T1000 (cell line): ENCODE measurements at places on chromosomes 11 and 22.

DNA sequence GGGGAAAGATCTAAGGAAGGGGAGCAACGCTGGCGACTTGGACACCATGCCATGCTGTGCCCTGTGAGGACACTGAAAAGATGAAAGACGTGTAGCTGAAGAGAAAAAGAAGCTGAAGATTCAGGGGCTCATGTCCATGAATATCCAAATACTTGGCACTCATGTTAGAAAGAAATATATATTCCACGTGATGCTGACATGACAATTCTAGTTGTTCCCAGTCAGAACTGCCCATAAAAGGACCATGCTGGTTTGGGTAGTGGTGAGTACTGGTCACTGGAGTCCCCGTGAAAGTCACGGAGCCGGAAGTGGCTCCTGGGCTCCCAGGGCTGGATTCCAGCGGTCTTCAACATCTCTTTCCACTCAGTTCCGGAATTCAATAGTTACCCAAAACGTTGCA is 9.9 kb downstream of the MS4A15 start:
- no peak for DNase-seq

- DNase-seq: no peak
Observed at GRCh38 chr22:37529652-37530345, 10.6 kb upstream of the CARD10 start.

DNA sequence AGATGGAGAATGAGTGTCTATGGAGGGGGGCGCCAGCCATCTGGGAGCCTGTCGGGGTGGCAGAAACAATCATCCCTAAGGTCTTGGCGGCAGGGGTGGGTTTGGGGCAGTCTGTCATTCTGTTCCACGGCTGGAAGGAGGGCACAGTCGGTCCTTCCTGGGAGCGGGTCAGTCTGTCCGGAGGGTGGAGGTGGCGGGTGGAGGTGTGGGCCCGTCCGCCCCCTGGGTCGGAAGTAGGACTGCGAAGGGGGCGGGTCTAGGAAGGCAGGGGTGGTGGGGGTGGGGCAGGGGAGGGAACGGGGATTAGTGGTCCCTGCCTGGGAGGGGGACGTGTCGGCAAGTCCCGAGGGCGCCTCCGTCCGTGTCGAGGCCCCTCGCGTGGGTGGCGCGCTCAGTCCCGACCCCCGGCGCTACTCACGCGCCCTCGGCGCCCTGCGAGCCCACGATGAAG is 461 bp downstream of the TBC1D10A start:
- DNase-seq: no peak

DNA sequence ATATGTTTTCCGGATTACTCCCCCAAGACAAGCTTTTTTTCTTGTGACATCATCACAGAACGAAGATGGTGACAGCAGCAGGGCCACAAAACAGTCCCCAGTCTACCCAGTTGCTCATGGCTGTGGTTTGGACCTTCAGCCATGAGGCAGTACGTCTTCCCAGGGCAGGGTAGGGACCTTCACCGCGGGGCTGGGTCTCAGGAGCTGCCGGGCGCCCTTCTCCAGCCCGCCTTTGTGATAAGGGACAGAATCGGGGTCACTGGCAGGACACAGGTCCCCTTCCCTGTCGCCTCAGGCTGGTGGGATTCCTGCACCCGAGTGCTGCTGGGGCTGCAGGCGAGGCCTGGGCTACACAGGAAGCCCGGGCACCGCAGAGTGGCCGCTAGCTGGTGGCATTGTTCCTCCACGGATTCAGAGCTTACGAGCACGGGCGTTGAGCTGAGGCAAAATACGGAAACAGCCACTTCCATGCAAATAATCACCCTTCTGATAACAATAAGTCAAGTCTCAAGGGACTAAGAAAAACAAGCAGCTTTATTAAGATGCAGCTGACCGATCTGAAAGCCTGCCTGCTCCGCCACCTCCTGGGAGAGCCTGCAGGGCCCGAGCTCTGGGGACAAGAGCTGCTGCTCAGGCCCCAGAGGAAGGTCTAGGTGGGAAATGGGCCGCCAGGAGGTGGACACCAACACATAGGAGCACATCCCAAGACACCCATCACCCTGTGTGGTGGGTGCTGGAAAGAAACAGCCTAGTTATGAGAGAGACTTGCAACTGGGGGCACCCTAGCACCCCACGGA is 12.3 kb downstream of the TBX1 start:
- DNase-seq: no peak

DNA sequence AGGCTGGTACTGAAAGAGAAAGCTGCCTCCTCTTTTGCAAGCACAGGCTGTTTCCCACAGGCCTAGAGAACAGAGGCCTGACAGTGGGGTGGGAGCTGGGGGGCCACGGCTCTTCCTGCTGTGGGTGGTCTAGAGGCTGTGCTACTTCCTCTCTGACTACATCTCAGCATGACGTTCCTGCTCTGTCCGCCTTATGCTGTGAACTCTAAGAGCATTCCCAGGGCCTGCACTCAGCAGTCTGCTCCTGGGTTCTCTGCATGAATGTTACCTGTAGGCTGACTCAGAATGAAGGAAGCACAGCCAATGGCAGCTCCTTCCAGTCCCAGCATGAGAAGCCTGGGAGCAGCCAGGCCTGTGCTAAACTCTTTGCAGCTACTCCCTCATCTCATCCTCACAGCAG is 534.3 kb downstream of the NTM start:
- no peak for DNase-seq

DNA sequence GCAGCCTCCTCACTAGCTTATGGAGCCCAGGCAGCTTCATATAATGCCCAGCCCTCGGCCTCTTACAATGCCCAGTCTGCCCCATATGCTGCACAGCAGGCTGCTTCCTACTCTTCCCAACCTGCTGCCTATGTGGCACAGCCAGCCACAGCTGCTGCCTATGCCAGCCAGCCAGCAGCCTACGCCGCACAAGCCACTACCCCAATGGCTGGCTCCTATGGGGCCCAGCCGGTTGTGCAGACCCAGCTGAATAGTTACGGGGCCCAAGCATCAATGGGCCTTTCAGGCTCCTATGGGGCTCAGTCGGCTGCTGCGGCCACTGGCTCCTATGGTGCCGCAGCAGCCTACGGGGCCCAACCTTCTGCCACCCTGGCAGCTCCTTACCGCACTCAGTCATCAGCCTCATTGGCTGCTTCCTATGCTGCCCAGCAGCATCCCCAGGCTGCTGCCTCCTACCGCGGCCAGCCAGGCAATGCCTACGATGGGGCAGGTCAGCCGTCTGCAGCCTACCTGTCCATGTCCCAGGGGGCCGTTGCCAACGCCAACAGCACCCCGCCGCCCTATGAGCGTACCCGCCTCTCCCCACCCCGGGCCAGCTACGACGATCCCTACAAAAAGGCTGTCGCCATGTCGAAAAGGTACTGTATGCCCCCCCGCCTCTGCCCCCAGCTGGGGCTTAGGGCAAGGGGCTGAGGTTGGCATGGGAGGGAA is 8.8 kb downstream of the RBM14 start:
- DNase-seq: no peak
